ENCODE measurements at places on chromosomes 11 and 22.

DNA sequence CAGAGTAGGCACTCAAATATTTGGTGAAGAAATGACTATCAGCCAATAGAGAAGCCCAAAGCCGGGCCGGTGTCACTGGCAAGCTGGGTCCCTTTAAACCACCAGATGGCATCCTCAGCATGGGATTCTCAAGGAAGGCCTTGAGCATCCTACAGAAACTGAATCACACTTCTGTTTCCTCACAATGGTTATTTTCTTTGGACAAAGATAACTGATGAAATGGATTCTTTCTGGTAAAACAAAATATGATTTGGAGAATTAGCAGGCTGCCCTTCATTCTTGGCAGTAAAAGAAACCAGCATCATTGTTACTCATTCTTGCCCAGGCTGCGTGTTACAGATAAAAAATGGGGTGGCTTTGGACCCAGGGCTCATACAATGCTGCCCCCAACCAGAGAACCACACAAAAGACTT is 30.3 kb upstream of the ASPHD2 start:
- DNase-seq, result peak; percentile 73

GRCh38 chr11:71425860-71426259 is 22.3 kb downstream of the DHCR7 start:
- DNase-seq, result peak; percentile 8

DNA sequence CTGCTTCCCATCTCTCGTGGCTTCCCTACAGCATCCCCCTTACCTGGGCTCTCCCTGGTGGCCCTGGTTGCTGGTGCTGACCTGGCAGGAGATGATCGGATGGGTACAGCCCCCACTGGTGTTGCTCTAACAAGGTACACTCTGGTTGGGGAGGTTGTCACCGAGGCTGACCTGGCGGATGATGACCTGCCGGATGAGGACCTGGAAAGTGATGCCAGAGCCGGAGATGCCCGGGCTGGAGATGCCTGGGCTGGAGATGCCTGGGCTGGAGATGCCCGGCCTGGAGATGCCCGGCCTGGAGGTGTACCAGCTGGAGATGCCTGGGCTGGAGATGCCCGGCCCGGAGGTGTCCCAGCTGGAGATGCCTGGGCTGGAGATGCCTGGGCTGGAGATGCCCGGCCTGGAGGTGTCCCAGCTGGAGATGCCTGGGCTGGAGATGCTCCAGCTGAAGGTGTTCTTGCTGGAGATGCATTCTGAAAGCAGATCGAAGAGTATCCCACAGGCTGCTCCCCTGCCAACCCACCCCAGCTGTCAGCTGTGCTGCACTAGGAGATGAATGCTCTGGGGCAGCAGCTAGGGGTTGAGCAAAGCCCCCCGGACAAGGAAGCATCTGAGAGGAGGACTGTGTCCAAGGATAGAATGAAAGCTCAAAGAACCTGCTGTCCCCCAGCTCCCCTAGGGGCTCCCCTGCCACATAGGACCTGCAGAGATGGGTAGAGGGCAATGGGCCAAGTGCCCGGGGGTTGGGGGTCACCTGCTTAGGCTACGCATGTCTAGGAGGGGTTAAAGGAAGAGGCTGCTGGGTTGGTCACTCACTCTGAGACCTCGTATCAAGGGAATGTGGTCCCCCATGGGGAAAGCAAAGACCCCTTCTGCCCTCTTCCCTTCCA is 10.6 kb downstream of the TMPRSS13 start:
- no peak for DNase-seq

DNA sequence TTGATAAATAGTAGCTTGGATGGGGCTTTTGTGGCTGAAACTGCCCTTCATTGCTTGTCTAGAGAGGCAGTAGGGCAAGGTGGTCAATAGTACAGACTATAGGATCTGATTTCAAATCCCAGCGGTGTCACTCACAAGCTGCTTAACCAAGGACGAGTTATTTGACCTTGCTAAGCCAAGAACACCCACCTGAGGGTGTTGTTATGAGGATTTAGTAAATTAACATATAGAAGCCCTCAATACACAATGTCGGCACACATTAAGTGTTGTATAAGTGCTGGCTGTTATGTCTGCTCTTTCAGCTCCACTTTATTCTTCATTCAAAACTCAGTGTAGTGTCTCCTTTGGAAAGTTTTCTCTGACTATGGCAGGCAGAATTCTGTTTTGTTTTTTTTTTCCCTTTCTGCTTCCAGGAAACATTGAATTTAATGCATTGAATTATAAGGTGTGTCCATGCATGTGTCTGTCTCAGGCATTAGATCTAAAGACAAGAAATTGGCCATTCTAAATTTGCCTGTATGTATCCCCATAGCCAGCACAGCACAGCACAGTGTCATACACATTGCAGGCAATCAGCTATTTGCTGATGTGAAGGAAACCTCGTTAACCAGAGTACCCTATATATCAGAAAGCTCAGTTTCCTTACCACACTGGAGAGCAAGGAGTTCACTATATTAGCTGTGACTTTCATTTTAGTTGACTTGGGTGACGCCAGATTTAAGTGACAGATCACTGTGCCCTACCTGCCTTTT is 212.1 kb downstream of the NELL1 start:
- no peak for DNase-seq

- DNase-seq, result no peak
Measured at GRCh38 chr11:74954199-74954598, 5.1 kb downstream of the SPCS2 start.

DNA sequence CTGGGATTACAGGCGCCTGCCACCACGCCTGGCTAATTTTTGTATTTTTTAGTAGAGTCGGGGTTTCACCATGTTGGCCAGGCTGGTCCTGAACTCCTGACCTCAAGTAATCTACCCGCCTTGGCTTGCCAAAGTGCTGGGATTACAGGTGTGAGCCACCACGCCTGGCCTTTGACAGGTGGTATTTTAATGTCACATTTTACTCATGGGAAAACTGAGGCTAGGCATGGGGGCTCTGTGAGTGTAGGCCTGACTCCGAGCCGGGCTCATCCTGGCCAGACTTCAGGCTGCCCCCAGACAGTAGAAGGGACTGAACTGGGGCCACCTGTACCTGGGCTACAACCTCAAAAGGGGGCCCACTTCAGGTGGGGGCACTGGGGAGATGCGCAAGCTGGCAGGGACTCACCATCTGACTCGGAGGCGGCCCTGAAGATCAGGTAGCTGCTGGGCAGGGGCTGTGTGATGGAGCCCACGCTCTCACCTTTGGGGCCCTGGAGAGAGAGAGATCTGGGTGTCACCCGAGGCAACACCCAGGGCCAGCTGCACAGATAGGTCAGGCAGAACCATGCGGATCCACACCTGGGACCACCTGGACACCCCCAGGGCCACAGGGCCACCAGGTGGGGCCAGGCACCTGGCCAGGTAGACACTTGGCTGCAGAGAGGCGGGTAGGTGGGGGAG is 45.8 kb downstream of the OSBPL5 start:
- no peak for DNase-seq

DNA sequence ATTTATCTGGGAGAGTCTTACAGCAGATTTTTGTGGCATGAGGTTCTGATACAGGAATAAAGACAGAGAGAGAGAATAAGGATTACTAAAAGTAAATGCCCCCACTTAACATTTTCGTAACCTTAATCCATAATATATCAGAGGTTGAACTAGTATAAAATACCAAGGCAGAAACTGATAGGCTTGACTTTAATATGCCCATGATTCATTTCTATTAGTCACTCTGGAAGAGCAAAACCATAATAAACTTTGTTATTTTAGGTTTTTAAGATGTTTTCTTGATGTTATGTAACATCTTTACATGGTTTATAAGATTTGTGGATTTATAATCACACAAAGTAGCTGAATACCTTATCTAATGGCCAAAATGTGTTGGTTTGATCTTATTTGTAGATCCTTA is 19.1 kb downstream of the GUCY1A2 start:
- DNase-seq, result peak; percentile 27

DNA sequence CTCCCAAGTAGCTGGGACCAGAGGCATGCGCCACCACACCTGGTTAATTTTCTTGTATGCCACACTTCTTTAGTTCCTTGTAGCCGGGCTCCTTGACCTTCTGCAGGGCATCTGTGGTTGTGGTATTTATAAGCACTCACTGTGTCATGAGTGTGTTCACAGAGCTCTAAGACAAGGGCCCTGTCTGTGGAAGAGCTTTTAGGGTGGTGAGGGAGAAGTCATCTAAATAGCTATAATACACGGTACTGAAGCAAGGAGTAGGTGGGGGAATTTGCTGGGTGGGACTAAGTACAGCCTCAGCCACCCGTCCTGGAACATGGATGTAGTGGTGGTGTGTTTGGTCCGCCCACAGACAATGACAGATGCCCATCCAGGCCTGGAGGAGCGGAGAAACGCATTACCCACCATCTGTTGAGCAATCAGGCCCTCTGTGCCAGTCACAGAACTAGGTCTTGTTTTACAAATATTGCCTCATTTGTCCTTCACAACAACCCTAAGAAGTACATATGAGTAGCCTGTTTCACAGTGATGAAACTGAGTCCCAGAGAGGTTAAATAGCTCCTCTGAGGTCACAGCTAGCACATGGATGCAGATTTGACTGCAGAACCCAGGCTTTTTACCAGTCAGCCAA is 10.1 kb downstream of the ACO2 start:
- DNase-seq, result no peak

DNA sequence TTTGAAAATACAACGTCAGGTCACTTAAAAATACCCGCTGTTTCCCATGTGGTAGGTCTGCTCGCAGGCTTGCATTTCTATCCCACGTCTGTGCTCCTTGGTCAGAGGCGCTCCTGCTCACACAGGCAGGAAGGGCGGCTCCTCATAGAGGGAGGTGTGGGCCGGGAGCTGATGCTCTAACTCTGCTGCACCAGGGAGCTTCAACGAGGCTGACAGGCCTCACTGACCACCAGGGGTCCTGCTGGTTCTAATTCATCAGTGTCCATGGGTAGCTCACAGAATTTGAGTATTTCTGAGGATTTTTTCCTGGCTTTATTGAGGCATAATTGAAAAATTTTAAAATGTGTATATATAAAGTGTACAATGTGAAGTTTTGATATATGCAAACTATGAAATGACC is 68.5 kb downstream of the PIWIL3 start:
- DNase-seq, result no peak
